ENCODE measurements at places on chromosomes 6 and 20.

DNA sequence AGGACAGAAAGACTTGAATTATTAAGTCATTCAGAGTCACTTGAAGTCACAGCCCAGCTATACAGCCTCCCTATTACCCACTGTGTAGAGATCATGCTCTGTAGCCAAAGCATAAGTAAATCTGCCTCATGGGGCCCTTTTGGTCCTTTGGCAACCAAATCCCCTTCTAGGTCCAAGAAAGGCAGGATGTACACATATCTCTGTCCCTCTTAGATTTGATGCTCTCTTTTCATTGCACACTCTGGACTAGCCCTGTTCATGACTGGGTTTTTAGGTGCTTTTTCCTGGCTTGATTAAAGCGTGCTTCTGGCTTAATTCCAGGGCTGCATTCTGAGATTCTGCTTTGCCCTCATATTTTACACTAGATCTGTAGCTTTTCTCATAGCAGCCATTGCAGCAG lies 296.8 kb downstream of the TENT5A start:
- no peak for DNase-seq

DNA sequence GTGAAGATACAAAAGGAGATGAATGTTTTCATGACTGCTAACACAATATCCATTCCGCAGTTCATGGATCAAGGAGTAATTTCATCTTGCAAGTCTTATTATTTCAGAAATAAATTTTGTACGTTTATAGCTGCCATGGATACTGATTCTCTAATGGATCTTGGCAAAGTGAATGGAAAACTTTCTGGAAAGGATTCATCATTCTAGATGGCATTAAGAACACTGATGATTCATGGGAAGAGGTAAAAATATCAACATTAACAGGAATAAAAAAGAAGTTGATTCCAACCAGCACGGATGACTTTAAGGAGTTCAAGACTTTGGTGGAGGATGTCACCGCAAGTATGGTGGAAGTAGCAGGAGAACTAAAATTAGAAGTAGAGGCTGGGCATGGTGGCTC lies 2.8 kb downstream of the HUS1B start:
- DNase-seq: no peak

GRCh38 chr6:39843305-39844020 lies 51.3 kb downstream of the DAAM2 start:
- DNase-seq: no peak

GRCh38 chr6:110529907-110530306 lies 53.5 kb upstream of the SLC22A16 start:
- DNase-seq: no peak

- no peak for DNase-seq
Observed at GRCh38 chr6:163352966-163353365, 61.6 kb upstream of the QKI start.

GRCh38 chr6:119575721-119576120 lies 226.2 kb upstream of the MAN1A1 start:
- DNase-seq: no peak

DNA sequence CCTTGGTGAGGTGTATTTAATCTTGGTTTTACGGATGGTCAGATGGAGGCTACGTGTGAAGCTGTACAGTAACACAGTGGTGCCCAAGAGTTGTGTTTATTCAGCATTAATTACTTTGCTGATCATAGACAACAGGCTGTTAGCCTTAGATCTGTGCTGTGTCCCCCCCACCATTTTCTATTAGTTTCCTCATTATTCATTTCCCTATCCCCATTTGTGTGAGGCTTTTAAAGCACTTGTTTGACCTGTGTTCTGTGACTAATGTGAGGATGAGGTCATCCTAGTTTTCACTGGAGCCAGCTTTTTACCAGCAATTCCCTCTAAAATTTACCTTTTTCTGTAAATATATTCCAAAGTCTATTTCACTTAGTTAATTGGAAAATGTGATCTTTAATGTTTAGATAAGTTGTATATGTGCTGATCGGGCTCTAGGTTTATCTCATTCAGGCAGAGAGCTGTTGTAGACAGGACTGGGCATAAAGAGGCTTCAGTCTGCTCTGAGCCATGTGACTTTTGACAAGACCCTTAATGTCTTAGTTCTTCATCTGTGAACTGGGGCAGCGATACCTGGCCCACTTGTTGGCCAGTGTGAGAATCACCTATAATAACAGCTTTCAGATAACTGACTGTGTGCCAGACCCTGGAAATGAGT lies 8.4 kb downstream of the MAPRE1 start:
- no peak for DNase-seq

DNA sequence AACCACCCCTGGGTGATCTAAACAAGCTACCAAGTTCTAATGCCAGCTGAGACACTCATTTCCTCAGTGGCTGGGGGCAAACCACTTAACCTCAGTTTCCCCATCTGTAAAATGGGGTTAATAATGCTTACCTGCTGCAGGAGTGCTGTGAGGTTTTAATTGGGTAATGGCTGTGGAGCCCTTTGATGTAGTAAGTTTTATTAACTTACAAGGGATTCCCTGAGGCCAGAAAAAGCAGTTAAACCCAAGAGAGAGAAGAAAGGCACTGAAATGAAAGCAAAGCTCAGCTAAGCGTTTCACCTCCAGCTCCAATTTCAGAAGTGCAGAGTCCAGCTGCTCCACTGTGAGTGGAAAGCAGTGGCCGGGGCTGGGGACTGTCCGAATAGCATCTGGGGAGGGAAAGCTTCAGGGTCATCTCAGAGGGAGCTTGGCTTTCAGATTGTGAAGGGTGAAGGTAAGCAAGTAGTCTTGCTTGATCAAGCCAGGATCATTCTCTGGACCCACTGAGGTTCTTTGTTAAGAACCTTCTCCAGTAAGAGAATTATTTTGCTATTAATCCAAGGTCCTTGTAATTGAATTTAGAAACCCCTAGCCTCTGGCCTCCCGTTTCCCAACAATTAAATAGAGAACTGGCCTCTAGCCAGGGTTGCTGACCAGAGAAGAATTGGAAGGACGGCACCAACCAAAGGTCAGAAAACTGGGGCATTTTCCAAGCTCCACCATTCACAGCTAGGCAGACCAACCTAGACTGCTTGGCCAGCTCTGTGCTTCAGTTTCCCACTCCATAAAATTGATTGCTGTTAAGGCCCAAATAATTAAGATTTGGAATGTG lies 20.9 kb upstream of the TCP11 start:
- DNase-seq: no peak

- DNase-seq: no peak
Observed at GRCh38 chr6:144659202-144660182, 374.4 kb downstream of the UTRN start.

DNA sequence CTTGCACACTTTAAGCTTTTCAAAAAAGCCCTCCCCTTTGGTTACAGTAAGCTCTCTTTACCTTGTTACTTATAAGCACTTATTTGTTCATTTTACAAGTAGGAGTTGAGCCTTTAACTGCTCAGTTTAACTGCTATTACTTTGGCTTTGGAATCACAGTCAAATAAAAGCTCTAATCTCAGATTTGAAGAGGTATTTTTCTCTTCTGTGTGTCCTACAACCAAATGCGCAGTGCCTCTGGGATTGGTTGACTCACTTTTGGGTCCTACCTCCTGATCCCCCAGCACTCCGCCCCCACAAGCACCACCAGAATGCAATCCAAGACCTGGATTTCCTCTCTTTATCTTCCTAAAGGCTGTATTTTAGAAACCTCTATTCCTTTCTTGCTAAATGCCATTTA lies 2.5 kb downstream of the NCOA7 start:
- DNase-seq: no peak

DNA sequence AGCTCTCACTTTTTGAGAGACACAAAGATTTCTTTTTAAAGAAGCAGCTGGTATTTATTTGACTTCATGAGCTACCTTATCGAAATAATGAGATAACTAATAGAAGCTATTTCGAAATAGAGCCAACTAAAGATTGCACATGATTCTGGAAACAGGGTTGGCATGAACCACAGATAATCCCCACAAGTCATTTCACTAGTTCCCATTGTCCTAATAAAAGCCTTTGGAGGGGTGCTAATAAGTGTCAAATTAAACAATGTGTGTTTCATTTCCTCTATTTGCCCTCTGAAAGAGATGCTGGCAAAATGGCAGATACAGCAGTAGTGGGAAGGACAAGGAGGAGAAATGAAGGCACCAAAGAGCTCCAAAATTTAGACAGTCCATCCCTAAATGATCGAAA lies 78.6 kb upstream of the RIPOR2 start:
- DNase-seq: no peak

GRCh38 chr20:37102571-37102970 lies 6.8 kb upstream of the RBL1 start:
- DNase-seq: no peak

DNA sequence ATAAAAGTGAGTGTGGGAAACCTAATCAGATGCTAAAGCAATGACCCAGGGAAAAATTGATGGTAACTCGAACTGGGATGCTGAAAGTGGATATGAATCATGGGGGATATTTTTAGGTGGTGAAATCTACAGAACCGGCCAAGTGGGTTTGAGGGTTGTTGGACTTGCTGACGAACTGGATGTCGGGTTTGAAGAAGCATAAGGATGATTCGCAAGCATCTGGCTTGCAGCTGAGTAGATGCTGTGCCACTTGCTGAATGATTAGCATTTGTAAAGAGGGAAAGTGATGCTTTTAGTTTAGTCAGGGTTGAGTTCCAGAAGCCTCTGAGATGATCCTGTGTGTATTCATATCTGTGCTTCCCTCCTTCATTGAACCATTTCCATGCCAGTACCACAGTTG lies 54.9 kb downstream of the UBR2 start:
- no peak for DNase-seq

GRCh38 chr6:50973464-50973863 lies 154.8 kb downstream of the TFAP2B start:
- no peak for DNase-seq

- DNase-seq: no peak
Observed at GRCh38 chr20:49112596-49113274, 66.6 kb downstream of the CSE1L start.

GRCh38 chr6:137013031-137013430 lies 31.7 kb downstream of the IL20RA start:
- DNase-seq: no peak

GRCh38 chr6:160679402-160679769 lies 15.3 kb upstream of the LPA start:
- DNase-seq: no peak

DNA sequence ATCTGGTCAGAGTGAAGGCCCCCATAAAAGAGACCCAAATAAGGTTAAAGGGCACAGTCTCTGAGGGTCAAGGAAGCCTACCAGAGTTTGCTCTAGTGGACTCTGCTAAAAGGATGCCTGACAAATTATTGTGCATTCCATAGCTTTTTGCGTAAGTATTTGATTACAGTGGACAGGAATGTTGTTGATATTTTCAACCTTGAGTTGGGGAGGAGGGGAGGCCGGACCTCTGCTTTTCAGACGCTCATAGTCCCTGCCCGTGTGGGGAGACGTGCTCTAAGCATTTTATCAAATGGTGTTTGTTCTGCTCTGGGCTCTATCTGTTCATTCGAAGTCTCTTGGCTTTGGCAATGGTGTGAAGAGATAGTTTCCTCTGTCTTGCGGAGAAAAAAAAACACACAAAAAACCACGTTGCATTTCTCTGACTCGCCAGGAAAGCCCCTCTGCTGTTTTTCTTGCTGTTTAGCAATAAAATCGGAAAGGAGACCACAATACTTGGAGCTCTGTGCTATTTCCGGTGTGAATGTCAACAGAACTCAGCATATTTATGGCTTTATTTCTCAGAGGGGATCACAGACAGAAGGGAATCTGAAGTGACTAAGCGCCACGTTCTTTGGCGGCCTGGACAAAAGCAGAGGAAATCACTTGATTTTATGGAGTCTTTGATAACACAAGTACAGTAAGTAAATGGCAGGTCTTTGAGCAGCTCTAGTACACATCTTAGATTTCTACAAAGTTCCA lies 159.8 kb downstream of the ZFP64 start:
- no peak for DNase-seq

- DNase-seq: no peak
Observed at GRCh38 chr6:118436482-118436881, 111.6 kb upstream of the PLN start.

- no peak for DNase-seq
Observed at GRCh38 chr20:4088766-4089165, 73.4 kb upstream of the RNF24 start.

GRCh38 chr6:42197555-42198362 lies 3.0 kb upstream of the GUCA1B start:
- no peak for DNase-seq

DNA sequence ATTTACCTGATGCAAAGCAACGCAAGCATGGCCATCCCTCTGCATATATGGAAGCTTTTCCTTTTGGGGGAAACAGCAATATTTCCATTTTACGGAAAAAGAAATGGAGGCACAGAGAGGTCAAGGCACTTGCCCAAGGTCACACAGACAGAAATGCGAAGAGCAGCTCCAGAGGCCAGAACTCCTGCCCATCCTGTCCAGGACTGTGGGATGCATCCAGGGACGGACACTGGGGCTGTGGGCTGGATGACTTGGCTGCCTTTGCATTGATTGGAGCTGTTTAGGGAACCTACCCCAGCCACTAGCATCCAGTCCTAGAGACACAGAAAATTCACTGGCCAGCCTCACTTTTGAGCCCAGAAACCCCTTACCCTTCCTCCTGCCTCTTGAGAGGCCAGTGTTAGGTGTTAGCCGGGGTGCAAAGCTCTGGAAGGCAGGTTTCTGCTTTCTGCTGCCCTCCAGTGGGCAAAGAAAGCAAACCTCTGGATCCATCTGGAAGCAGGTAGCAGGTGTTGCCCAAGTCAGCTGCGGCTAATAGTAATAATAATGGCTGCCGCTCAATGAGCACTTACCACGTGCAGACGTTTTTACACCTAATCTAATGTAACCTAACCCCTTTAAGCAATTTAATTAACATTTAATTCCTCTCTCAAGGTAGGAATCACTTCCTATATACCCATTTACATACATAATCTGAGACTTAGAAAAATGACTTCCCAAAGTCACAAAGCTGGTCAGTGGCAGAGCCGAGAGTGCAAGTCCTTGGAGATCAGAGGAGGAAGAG lies 31.7 kb upstream of the CCN5 start:
- DNase-seq: no peak

DNA sequence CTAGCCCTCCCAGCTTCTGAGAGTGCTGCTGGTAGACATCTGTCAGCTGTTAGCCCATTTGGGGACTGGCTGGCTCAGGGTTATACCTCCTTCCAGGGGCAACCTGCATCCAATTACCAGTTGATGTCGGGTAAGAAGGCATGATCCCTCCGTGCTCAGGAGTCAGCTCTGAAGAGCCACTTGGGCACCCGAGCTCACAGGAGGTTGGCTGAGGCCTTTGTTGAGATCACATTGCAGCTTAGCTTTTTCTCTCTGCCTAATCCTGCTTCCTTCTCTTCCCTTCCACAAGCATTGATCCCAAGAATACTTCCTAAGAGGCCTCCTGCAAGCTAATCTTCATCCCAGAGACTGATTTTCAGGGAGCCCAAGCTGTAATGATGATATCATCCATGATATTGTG lies 35.5 kb downstream of the SCP2D1 start:
- no peak for DNase-seq

DNA sequence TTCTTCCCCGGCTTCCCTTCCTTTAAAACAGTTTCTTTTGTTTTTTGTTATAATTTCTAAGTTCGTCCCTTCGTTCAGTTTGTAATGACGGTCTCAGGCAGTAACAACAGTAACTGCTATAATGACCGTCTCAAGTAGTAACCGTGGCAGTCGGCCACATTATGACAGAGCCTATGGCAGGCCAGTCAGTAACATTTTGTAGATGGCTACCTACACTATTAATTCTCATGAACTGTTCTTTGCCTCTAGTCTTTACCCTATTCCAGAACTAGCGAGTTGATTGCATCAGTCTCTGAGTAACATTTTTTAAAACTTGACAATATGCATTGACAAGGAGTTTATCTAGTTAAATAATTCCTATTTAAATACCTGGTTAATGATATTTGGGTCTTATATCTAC lies 43.0 kb upstream of the ADGRG6 start:
- DNase-seq: no peak

- DNase-seq: no peak
Observed at GRCh38 chr6:74598462-74599393, 607.1 kb downstream of the COL12A1 start.
